Choroid plexus epithelial cell (primary cell): ENCODE measurements at places on chromosomes 12 and 14.
A peak's percentile ranks its signal among the peaks of the same experiment; 100 is the strongest.

- DNase-seq: no peak
Measured at GRCh38 chr14:68225321-68225720, 405.7 kb downstream of the RAD51B start.

GRCh38 chr14:69841656-69842055 is 37.6 kb upstream of the SMOC1 start:
- DNase-seq: no peak

DNA sequence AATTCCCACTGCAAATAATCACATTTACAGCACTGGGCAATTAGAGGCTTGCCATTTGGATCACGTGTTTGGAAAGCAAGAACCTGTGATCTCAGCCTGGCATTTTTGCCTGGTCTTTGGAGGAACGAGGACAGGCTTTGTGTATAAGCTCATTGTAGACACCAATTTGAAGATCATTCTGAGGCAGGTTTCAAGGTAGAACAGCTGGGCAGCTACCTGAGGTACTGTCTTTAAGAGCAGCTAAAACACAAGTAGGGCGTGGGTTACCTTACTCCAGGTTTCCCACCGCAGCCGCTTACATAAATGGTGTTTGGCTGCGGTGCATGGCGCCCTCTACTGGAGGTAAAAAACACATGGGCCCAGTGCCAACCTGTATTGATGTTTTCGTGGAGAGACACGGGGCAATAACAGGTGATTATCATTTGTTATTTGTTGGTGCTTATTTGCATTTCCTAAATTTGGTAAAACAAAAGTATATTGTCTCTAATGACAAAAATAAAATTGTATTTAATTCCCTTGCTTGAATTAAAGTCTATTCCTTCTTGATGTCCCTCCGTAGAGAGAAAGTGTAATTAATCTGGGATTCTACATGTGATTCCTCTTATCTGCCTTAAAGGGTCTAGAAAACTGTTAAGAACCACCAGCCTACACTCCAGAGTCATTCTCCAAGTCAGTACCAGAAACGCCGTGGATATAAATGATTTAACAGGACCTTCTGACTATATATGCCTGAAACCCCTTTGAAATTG is 69.7 kb downstream of the SVOP start:
- DNase-seq: peak; percentile 77

GRCh38 chr12:98612696-98613334 is 19.3 kb downstream of the SLC25A3 start:
- DNase-seq: no peak

DNA sequence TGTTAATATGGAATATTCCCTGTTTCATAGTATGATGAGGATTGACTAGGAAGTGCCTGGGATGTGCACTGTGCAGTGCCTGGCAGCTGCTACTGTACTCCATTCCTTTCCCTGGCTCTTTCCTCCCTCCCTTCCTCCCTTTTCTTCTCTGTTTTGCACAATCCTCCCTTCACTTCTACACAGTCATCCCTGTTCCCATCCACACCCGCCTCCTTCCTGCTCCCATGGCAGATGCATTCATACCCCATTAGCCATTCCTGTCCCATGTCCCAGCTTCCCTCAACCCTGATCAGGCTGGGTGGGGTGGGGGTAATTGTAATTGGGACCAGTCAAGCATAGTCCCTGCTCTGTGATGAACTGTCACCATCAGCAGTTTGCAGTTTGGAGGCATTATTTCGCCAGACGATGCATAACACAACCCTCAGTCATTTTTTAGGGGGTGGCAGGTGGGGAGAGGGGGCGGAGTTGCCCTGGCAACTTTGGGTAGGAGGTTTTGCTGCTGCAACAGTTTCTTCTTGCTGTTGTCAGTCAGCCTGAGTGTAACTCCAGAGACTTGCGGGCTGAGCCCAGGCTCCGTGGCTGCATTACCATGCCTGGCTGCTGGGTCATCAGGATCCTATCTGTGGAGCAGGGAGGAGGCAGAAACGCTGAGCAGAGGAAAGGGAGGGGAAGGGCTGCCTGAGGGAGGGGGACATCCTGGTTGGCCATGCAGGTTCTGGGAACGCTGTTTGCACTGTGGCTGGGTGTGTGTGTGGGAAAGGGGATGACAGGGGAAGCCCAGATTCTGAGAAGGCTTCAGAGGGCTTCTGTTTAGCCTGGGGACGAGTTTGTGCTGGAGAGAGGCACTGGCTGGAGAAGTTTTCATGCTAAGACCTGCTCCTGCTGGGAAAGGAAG is 4.1 kb upstream of the KRT84 start:
- no peak for DNase-seq

- peak; percentile 67 for DNase-seq
Measured at GRCh38 chr14:22226381-22226780, 362.6 kb downstream of the DAD1 start.

DNA sequence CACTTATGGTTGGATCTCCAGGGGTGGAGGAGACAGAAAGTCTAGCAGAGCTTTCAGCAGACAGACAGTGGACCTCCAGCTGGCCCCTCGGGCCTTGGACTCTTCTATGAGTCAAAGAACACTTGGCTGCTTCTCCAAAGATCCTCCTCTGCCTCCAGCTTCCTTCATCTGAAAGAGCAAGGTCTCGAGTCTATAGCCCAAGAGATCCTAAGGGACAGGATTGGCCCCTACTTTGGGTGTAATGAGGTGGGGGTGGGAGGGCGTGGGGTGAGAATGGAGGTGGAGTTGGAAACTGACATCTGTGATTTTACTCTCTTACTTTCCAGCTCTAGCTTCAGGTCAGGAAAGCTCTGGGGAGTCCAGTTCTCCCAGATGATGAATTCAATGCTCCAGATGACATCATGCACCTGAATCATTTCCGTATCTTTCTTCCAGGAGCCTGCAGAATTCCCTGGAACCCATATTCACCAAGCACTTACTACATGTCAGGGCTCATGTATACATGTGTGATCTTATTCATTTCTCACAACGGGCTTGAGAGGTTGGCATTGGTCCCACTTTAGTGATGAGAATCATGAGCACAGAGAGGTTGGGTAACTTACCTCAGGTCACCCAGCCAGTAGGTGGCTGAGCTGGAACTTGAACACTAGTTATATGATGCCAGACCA is 10.2 kb upstream of the PGF start:
- DNase-seq: no peak

DNA sequence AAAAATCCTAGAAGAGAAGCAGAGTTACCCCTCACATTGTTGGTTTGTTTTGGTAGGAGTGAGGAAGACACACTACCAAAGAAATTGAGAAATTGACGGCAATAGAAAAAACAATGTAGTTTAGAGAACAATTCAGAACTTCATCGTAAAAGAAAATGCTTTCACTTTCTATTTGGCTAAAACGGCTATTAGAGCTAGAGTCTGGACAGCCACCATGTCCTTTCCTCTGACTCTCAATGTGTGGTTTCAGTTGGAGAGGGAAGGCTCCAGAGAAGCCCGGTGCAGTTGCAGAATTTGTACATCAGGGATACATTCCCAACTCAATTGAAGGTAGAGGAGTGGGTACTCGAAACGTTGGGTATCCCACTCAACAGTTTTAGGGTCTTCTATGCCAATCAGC is 535.3 kb downstream of the GALC start:
- DNase-seq: no peak

DNA sequence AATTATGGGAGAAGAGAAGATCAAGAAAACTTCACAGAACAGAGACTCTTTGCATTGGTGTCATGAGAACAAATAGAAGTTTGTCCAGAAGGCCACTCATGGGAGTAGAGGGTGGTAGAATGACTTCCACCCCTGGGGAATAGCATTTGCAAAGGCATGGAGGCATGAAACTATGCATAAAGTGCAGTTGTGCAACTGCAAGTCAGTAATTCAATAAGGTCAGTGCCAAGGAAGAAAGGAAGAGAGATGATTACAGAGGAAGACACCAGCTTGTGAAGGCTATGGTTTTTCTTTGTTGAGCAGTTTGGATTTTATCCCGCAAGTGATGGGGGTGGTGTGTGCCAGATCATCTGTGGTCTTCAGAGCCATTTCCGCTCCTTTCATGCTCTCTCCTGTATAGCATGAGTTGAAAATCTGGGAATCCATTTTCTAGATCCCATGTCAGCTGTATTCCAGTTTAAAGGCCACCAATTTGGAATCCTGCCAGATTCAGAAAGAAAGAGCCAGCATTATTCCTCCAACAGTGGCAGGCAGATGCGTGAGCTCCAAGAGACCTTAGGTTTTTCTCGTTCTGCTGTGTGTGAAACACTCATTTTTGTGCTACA is 67.6 kb upstream of the GRIN2B start:
- DNase-seq: no peak

- DNase-seq: peak; percentile 99
Measured at GRCh38 chr12:68364893-68365725, 32.9 kb upstream of the MDM1 start.

GRCh38 chr12:56084958-56085543 is 5.1 kb downstream of the ERBB3 start:
- DNase-seq: peak; percentile 15

GRCh38 chr12:118513611-118514010 is 137.3 kb downstream of the SUDS3 start:
- DNase-seq: no peak

- no peak for DNase-seq
Measured at GRCh38 chr12:97907504-97907903, 444.9 kb downstream of the RMST start.

DNA sequence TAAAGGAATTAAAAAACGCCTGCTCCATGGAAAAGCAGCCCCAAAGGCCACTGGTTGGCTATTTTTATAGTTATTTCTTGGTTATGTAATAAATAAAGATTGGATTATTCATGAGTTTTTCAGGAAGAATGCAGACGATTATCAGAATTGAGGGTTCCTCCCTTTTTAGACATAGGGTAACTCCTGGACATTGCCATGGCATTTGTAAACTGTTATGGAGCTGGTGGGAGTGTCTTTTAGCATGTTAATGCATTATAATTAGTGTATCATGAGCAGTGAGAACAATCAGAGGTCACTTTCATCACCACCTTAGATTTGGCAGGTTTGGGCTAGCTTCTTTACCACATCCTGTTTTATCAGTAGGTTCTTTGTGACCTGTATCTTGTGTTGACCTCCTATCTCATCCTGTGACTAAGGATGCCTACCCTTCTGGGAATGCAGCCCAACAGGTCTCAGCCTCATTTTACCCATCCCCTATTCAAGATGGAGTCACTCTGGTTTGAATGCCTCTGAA is 728.7 kb downstream of the GALC start:
- DNase-seq: no peak

- DNase-seq: no peak
Measured at GRCh38 chr14:101496776-101497683, 64.3 kb upstream of the DIO3 start.

GRCh38 chr12:96901175-96901574 is 5.9 kb upstream of the NEDD1 start:
- DNase-seq: no peak

DNA sequence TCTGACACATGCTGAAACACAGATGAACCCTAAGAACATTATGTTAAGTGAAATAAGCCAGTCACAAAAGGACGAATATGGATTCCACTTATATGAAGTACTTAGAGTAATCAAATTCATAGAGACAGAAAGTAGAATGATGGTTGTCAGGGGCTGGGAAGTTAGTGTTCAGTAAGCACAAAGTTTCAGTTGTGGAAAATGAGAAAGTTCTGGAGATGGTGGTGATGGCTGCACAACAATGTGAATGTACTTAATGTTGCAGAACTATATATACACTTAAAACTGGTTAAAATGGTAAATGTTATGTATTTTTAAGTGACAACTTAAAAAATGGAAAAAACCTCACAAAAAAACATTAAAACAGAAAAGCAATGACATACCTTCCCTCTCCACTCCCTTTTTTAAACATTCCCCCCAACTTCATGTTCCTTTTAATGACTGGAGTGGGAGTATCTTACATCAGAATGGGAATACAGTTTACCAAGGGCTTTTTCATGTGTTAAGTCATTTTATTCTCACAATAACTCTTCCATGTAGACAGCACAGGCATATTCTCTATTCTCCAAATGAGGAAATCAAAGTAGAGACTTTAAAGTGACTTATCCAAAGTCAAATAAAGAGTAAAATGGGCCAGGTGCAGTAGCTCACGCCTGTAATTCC is 24.0 kb downstream of the BTBD7 start:
- no peak for DNase-seq

DNA sequence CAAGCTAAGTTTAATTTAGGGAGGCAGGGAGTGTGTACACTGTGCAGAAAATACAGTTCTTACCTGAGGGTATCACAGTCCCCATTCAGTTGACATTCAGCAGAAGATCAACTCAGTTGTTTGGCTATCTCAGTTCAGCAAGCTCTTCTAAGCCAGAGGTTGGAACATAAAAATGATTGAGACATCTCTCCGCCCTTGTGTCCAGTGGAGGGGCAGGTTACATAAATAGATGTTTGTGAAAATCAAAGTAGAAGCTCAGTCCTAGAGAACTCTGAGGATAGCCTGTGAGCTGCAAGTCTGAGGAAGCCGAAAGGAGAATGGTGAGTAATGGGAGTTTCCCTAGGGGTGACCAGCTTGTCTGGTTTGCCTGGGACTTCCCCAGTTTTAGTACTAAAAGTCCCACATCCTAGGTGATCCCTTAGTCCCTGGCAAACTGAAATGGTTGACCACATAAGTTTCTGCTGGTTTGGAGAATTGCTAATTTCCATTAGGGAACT is 251.4 kb upstream of the ATP2B1 start:
- DNase-seq: peak; percentile 70

DNA sequence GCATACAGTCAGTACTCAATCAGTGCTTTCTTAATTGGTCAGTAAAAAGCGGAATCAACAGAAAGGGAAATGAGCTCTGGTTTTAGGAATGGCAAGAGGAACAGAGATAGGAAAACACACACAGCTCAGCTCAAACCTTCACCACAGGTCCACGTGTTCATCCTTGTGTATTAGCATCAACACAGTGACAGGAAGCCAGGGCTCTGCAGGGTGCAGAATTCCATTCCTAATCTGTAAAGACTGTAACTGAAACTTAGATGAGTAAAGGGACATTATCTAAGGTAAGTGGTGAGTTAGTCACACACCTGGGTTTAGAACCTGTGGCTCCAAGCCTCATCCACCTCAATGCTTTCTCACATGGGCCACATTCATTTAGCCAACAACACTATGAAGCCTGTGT is 1242.2 kb upstream of the TMEM132C start:
- DNase-seq: no peak

DNA sequence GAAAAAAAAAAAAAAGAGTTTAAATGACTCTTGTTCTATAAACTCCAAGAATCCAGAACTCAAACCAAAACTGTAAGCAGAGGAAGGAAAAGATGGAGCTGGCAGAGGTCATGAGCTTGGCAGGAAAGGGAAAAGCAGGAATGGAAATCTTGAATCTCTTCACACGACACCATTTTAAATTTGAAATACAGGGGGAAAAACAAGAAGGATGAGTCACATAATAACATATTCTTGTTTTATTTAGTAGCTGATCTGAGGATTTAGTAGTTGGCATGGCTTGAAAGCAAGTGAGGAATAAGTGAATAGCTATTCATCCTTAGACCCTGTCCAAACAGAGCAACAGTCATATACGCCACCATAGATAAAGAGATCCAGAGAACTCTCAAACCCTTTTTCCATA is 35.0 kb downstream of the EPS8 start:
- no peak for DNase-seq

GRCh38 chr12:113620437-113620976 is 148.8 kb upstream of the LHX5 start:
- no peak for DNase-seq

DNA sequence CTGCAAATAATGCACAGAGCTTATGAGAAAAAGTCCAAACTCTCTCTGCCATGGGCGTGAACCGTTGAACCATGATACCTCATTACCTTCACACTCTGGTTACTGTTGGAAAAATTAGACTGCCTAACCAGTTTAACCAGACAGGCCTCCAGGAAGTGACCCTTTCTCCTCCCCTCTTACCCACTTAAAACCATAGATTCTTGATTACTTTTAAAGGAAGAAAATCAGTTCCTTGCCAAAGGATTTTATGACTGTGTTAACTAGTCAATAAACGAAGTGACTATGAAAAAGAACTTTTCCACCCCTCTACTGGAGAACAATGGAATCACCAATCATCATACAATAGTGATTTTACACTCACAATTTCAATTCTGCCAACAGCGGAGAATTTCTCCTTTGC is 254.0 kb upstream of the ATP2B1 start:
- DNase-seq: no peak
